ENCODE measurements at places on chromosomes 7 and 10.

DNA sequence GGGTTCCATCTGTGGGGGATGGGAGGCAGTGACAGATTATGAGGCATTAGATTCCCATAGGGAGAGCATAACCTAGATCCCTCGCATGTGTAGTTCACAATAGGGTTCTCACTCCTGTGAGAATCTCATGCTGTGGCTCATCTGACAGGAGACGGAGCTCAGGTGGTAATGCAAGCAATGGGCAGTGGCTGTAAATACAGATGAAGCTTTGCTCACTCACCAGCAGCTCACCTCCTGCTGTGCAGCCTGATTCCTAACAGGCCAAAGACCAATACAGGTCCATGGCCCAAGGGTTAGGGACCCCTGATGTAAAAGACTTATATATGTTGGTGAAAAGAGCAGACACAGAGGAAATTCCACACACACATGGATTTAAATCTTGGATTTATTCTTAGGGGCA, 370.2 kb downstream of the NRG3 start:
- no peak for DNase-seq

DNA sequence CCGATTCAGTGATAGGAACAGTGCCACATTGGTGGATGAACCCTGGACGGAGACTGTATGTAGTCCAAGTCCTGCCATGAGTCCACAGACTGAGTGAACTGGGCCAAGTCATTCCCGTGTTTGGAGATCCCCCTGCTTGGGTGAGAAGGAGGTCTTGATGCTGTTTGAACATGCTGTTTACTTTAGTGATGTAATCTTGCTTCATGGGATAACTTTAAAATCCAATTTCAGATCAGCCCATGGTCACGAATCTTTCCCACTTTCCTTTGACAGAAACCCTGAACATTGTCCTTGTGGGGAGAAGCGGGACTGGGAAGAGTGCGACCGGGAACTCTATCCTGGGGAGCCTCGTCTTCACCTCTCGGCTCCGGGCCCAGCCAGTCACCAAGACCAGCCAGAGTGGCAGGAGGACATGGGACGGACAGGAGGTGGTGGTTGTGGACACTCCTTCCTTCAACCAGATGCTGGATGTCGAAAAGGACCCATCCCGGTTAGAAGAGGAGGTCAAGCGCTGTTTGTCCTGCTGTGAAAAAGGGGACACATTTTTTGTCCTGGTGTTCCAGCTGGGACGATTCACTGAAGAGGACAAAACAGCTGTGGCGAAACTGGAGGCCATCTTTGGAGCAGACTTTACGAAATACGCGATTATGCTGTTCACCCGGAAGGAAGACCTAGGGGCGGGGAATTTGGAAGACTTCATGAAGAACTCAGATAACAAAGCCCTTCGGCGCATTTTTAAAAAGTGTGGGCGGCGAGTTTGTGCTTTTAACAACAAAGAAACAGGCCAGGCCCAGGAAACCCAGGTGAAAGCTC, 26.6 kb downstream of the GIMAP8 start:
- DNase-seq: no peak

GRCh38 chr7:143361552-143362130, 872 bp downstream of the FAM131B start:
- DNase-seq: peak; percentile 33

- no peak for DNase-seq
Observed at GRCh38 chr10:47073967-47074366, 162.7 kb downstream of the PTPN20 start.

DNA sequence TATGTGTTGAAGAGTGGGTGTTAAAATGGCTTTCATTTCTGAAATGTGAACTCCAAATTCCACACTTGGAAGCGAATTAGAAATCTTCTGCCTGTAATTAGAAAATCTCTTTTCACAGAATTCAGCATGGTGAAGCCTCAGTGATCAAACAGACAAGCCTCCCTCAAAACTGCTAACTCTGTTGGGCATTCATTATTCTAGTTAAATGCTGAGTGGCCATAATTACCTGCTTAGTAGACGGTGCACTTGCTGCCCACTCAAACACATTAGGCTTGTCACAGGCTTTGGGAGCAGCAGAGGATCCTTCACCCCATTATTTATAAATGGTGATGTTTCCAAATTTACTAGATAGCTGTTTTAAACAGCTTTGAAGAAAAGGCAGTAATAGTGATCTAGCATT, 177.2 kb upstream of the PCLO start:
- no peak for DNase-seq

- DNase-seq: no peak
Observed at GRCh38 chr7:85030893-85031292, 156.0 kb downstream of the SEMA3D start.

- no peak for DNase-seq
Observed at GRCh38 chr7:131830681-131831080, 274.3 kb upstream of the PODXL start.

- no peak for DNase-seq
Observed at GRCh38 chr7:157461573-157462418, 125.0 kb downstream of the DNAJB6 start.

- DNase-seq: no peak
Observed at GRCh38 chr10:132208462-132209050, 21.8 kb downstream of the DPYSL4 start.

DNA sequence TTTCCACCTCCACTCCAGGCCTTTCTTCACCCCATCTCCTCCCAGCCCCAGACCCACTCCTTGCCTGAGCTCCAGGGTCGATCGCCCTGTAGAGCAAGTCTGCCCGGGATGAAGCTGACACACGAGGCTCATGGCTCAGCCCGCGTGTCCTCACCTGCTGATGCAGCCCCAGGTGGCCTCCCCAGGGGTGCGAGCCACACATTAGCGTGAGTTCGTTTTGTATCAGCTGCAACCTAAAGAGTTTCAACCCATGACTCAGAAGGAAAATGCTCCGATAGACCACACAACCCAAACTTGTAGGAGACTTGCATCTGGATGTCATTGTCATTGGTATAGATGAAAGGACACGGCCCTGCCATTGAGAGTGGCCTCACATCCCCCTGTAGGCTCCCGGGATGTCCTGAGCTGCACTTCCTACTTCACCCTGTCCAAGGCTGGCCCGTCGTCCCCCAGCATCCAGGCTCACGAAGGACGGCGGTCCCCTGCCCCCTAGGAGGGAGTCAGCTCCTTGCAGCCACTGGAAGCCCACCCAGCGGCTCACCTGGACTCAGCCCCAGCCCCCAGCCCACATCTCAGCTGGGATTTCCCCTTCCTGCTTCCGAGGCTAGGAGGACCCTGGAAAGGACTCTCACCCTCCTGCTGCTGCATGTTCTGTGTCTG, 97.7 kb downstream of the HTR5A start:
- DNase-seq: no peak

GRCh38 chr10:103225939-103226338, 19.7 kb upstream of the RPEL1 start:
- DNase-seq: no peak

GRCh38 chr10:104639590-104640338, 1.3 kb upstream of the SORCS3 start:
- no peak for DNase-seq

GRCh38 chr10:6224781-6225180, 22.0 kb downstream of the PFKFB3 start:
- no peak for DNase-seq

DNA sequence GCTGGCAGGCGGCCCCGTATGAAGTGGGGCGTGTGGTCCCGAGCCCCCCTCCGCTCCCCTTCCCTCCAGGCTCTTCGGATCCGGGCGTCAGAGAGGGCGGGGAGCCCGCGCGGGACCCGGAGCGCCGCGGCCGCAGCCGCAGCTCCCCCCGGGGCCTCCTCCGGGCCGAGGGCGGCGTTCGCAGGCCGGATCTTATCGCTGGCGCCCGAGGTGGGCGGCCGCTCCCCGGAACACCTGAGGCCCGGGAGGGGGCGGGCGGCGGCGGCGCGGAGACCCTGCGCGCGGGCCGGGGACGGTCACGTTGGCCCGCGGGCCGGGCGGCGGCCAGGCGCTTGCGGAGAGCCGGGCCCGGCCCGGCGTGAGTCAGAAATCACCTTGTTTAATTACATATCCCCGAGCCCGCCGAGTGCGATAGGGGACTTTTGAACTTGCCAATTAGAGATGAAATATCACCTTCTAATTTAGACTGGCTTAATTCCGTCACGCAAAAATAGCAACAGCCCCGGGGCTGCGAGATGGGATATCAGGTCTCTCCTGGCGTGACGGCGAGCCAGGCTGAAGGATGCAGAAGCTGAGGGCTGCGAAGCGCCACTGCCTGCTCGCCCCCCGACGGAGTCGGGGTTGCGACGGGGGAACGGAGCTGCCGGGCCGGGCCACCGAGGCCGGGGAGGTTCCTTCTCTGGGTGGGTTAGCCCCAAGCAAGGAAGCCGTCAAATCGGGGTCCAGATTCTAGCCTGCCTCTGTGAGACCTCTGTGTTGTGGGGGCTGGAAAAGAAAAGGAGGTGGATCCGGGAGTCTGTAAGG, 43.4 kb downstream of the LDB3 start:
- peak; percentile 52 for DNase-seq

DNA sequence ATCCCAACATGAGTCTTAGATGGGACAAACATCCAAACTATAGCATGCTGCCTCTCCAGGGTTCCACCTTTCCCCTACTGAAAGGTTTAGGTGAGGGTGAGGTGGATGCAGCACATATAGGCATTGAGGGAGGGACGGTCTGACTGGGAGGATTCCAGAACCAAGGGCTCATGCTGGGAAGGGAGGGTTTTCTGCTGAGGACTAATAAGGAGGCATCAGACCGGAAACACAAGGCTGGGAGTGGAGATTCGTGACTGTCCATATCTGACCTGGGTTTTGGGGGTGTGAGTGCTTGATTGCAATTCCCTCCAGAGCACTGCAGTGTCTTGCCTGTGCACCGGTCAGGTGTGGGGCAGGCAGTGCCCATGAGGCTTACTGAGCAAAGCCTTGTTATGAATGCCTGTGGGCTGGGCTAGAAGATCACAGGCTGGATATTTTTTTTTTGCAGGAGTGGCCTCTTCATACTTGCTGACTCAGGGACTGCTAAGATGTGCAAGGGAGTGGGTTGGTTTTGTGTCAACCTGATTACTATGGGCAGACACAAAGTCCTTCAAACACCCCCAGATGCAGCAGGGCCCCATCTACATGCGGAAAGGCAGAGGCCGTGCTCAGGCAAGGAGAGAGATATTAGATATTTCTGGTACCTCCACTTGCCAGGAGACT, 26.7 kb downstream of the DMBT1 start:
- DNase-seq: no peak

DNA sequence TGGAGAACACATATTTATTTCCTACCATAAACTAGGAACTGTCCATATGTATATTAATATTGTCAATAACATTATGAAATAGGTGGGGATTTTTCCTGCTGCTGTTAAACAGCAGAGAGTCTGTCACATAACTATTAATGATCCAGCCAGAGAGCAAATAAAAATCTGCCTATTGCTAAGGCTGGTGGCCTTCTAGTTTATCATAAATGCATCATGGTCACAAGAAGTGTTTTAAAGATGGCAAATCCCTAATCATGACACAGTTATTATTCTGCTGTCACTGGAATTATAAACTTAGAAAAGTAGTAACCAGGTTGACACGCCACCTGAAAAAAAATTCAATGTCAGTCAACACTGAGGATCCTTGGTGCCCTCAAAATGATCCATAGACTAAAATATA, 132.3 kb downstream of the HGF start:
- DNase-seq: no peak

- DNase-seq: no peak
Observed at GRCh38 chr7:137441451-137441850, 97.9 kb upstream of the PTN start.

- no peak for DNase-seq
Observed at GRCh38 chr7:116037401-116037800, 6.8 kb upstream of the TFEC start.

DNA sequence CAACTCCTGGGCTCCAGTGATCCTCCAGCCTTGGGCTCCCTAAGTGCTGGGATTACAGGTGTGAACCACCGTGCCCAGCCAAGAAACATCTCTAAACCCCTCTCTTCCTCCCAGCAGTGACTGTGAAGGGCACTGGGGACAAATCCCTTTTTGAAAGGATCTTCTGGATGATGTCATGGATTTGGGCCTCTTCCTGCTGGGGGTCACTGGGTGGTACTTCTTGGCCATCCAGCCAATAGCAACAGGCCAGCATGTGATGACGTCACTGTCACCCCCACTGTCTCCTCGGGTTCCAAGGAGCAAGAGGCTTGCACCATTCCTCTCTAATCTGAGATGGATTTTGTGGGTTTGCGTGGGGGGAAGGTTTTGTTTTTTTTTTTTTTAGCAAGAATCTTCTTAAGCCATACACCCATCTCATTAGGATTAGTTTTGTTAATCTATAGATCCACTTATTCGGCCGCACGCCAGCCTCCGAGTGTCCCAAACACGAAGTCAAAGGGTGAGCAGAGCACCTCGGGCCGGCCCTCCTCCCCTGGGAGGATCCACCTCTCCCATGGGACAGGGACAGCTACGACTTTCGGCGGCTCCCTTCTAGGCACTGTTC, 29.4 kb upstream of the TNRC18 start:
- no peak for DNase-seq

- no peak for DNase-seq
Observed at GRCh38 chr10:96556003-96556402, 30.8 kb downstream of the TM9SF3 start.

DNA sequence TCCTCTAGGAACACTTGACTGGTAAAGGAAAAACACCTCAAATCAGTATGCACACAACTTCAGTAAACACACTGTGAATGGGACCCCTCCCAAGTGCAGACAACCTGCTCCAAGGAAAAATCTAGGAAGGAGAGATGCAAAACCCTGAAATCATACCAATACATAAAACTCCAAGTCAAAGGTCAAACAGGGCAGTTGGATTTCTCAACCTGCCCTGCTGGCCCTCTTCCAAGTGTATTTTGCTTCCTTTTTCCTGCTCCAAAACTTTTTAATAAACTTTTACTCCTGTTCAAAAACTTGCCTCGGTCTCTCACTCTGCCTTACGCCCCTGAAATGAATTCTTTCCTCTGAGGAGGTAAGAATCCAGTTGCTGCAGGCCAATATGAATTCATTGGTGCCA, 665.1 kb downstream of the SORCS1 start:
- no peak for DNase-seq

DNA sequence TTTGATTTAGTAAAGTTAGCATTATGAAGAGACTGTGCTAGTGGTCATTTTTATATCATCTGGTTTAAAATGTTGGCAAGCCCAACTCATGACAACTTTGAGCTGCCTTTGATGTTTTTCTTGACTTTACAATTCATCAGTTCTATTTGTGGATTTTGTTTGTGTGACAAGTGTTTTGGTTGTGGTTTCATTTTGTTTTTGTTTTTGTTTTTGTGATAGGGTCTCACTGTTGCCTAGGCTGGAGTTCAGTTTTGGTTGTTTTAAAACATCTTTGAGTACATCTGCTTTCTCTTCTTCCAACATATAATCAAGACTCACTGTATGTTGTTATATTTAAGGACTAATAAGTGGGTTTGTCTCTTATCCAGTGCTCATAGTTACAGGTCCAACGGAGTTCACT, 17.6 kb upstream of the SFR1 start:
- no peak for DNase-seq

- DNase-seq: no peak
Observed at GRCh38 chr7:20601121-20601520, 14.3 kb upstream of the ABCB5 start.

DNA sequence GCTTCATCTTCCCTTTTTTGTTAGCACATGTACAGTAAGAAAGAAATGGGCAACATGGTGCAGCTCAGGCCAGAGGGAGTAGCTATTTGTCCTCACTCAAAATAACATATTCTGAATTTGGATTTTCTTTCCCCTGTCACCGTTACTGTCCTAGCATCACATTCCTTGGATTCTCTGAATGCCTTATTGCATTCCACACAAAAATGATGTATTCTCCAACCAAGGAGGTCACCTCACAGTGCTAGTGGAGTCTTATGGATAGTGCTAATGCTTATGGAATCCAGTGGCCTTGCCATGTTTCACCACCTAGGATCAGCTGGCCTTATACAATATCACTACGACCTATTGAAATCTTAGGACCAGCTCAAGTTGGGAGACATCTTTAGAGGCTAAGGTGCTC, 7.2 kb downstream of the PRSS58 start:
- DNase-seq: no peak

Measured in nucleus accumbens (tissue), 56 donors.